ENCODE measurements at places on chromosomes 7 and 10.

GRCh38 chr10:60206735-60207134 lies 182.9 kb downstream of the ANK3 start:
- no peak for DNase-seq

DNA sequence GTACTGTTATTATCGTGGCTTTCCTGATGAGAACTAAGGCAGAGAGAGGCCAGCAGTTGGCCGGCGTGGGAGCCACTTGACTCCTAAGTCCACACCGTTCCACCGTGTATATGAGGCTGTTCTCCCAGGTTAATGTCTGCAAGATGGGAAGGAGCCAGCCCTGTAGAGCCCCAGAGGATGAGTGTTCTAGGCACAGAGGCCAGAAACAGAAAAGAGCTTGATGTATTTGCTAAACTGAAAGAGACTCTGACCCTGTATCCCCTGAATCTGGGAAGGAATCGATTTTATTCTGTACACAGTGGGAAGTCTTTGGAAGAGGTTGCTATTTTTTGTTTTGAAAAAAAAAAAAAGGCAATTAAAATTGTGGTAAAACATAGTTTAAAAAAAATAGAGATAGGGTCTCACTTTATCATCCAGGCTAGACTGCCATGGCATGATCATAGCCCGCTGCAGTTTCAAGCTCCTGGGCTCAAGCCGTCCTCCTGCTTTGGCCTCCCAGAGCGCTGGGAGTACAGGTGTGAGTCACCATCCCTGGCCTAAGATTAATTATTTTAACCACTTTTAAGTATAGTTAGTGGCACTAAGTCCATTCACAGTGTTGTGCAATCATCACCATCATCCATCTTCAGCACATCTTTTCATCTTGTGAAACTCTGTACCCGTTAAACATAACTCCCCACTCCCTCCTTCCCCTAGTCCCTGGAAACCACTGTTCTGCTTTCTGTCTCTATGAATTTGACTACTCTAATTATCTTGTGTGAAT lies 348.8 kb downstream of the SDK1 start:
- DNase-seq = no peak

GRCh38 chr7:70178787-70179186 lies 580.5 kb downstream of the AUTS2 start:
- DNase-seq = no peak

DNA sequence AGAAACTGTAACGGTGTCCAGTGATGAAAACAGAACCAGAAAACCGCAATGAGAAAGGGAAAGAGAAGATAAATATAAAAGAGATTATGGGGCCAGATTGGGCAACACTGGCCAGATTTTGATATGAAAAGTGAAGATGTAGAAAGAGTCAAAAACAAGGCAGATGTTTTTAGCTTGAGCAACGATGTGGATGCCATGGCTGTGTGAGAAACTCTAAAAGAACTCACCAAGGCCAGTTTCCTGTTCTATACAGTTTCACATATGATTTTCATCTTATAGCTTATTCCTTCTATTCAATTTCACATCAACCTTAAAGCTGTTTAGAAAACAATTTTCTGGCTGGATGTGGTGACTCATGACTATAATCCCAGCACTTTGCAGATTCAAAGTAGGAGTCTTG lies 36.3 kb downstream of the CSTF2T start:
- DNase-seq = no peak

GRCh38 chr10:9076066-9076465 lies 1021.6 kb downstream of the GATA3 start:
- no peak for DNase-seq

- DNase-seq = peak; percentile 27
Measured at GRCh38 chr7:25619963-25620799, 391.9 kb upstream of the NPVF start.

- no peak for DNase-seq
Measured at GRCh38 chr10:88019753-88020152, 156.3 kb downstream of the PTEN start.

All from central memory CD4-positive, alpha-beta T cell (primary cell).